ENCODE measurements at places on chromosomes 2 and 18. TPM values are rescaled to one million over a fixed set of nuclear protein-coding genes. Genes with fewer than 3 reads are reported as not detected.

DNA sequence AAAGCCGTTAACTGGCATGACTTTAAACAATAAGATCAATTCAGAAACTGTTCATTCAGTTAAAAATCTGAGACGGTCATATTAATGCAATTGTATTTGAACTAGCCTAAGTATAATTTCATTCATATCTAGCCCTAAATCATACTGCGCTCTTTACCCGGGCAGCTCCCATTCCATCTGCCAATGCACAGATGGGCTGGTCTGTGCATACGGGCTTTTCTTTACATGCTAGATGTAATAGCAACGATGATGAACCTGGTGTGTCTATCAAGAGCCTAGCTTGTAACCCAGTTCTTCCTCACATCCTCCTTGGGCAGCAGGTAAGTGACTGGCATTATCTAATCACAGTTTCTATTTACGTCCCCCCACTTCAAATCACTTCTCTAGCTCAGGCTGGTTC lies 631.5 kb upstream of the KLHL29 start:
- DNase-seq: no peak

GRCh38 chr18:79459946-79460480 lies 64.3 kb downstream of the NFATC1 start:
- no peak for DNase-seq

- DNase-seq: no peak
Measured at GRCh38 chr18:3454365-3455089, 4.6 kb downstream of the TGIF1 start.

DNA sequence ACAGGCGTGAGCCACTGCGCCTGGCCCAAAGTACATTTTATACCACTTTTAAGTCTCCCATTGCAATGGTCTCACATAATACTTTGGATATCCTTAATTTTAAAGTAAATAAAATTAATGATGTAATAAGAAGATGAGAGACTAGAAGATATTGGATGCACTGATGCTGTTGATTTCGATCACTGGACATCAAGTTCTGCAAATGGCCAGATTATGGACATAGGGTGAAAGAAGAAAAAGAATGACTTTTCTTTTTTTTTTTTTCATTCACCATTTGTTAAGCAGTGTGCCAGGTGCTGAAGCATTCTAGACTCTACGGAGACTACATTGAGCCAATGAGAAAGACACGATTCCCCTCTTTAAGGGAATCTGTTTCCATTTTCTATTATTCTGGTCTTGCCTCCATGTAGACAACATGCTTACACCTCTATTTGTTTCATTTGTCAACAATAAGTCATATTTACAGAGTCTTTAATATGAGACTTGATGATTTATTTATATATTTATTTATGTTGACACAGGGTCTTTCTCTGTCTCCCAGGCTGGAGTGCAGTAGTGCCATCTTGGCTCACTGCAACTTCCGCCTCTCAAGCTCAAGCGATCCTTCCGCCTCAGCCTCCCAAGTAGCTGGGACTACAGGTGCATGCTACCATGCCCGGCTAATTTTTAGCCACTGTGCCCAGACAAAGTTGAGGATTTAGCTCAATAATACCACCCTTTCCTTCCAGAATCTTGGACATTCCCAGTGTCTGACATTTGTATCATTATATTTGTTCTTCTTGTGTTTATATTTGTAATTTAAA lies 23.7 kb downstream of the FN1 start:
- no peak for DNase-seq

- DNase-seq: peak; percentile 58
Measured at GRCh38 chr2:96407041-96407918, 71.7 kb downstream of the NCAPH start.

The NPPC gene
- 7.7 TPM for total RNA-seq

- DNase-seq: no peak
Measured at GRCh38 chr18:3661989-3662388, 212.0 kb downstream of the TGIF1 start.

- DNase-seq: no peak
Measured at GRCh38 chr2:238847419-238847801, 475 bp upstream of the TWIST2 start.

The KCNS3 gene
- 4.2 TPM for total RNA-seq

DNA sequence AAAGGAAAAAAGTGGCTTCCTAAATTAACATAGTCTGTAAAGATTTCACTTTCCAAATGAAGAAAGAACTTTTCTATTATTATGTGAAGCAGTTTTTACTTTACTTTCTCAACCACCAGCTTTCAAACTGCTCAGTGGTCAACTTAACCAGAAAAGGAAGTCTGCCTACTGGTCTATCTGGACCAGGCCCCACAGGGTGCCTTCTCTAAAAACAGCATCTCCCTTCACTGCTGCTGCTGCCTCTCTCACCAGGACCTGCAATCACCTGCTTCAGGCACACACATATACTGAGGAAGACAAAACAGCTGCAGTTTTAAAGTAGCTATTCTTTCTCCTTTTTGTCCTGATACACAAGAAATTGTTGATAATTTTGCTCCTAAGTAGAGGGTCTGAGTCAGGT lies 221.3 kb upstream of the DCC start:
- DNase-seq: no peak

- peak; percentile 62 for DNase-seq
Measured at GRCh38 chr2:172293952-172294351, 133.4 kb upstream of the ITGA6 start.

DNA sequence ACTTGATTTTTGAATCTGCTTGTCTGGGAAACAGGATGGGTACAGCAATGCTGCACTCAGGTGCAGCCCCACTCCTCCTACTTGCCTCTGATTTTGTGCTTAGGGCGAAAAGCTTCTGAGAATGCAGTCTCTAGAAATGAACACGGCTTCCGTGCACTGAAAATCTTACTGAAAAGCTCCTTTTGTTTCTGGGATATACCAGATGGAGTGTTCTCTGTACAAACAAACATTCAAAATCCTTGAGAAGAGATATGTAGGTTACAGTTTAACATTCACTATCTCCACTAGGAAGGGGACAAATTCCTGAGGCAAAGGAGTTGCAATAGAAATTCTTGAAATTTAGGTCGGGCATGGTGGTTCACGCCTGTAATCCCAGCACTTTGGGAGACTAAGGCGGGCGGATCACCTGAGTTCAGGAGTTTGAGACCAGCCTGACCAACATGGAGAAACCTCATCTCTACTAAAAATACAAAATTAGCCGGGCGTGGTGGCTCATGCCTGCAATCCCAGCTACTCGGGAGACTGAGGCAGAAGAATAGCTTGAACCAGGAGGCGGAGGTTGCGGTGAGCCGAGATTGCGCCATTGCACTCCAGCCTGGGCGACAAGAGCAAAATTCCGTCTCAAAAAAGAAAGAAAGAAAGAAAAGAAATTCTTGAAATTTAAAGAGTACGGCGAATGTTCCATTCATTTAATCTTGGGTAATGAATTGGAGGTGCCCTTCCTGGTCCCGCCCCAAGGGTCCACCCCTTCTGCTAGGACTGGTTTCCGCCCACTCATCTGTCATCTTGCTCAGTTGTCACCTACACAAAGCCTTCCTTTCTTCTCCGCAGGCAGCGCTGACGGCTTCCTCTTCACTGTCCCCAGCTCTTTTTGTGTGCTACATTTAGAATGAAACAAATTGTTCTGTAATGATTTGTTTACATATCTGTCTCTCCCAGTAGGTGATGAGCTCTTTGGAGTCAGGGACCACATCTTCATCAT lies 92.4 kb downstream of the SOCS6 start:
- DNase-seq: no peak

The FKBP1B gene
- 3.1 TPM for total RNA-seq

GRCh38 chr2:154459286-154459685 lies 239.2 kb upstream of the KCNJ3 start:
- DNase-seq: no peak

DNA sequence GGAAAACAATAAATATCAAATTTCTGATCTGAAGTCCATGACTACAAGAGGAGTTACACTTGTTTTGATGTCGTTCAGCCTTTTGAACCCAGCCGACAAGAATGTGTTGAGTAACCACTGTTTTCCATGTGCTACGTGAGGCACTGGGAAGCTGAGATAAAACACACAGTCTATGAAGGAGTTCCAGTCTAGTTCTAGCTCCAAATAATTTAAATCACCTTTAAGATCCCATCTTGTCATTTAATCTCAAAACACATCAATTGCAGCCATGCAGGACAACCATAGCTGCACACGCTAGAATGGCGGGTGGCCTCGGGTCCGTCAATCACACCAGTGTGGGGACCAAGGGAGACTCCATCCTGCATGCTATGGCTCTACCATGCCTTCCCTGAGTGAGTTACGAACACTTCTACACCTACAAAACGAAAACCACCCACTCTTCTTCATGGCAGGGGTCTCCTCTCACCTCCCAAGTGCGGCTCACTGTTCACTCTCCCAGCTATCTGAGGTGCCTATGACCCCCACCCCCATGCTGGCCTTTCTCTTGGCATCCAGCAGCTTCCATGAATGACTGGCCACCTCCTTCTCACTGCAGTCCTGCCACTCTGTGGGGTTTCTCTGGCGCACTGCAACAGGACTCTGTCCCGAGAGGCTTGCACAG lies 3.8 kb downstream of the FHL2 start:
- no peak for DNase-seq

The EPB41L3 gene
- 6.8 TPM for total RNA-seq

The ANO7 gene
- 0.35 TPM for total RNA-seq

The SPR gene
- total RNA-seq: 53.9 TPM

DNA sequence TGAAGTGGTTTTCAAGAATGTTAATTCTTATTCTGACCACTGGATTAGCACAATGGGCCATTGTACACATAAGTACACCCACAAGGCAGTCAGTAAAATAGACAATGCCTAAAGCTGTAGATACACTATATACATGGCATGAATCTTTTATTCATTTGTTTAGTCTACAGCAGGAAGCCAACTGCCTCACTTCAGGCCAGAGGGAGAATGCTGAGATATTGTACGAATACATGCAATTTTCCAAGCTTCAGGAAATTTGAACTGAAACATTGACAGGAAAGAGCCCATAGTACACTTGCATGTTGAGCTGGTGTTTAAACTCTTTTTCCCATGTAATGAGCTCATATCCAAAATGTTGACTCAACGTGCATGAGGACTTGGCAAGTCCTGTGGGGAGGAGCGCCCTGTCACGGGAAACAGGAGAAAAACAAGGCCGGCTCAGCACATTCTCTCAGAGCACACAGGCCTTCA lies 111.6 kb upstream of the CYP1B1 start:
- peak; percentile 84 for DNase-seq

The RPIA gene
- total RNA-seq: 17.4 TPM

- DNase-seq: no peak
Measured at GRCh38 chr18:44062345-44062744, 618.3 kb upstream of the SETBP1 start.

DNA sequence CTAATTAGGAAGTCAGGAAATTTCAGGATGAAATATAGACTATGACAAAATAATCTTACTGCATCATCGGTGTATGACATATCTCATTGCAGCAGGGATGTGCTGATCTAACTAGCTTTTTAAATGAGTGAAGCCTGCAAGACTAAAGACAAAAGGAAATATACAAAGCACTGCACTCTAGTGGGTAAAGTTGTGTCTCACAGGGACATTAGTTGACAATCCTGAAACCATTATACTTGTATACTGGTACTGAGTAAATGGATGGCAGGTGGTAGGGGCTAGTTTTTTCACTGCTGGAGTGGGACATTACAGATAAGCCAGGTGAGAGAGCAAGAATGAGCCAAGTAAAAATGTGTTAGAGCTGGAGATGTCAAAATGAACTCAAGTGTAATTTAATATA lies 317.5 kb upstream of the RAB6C start:
- no peak for DNase-seq

DNA sequence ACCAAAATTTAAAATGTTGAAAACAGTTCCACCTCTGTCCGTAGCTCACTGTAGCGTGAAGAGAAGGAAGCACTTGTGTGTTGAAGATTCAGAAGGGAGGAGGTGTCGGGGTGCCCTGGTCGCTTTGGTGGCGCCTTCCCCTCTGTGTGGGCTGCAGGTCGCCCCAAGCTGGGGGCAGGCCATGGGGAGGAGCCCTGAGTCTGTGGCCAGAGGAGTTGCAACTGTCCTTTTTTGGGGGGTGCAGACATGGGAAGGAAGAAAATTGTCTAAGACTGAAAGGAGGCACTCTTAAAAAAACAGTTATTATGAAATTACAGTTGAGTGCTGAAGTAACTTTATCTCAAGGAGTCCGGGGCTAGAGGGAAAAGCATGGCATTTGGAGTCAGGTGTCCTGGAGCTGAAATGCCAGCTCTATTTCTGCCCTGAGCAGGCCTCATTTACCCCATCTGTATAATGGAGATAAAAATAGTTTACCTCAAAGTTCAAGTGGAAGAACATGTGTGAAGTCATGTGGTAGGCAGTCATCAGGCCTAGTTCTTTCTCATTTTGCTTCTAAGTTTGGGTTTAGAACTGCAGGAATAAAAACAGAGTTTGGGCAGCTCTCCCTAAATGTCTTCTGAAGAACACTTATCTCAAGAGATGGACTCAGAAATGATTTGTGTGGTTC lies 82.1 kb downstream of the RNF144A start:
- no peak for DNase-seq

DNA sequence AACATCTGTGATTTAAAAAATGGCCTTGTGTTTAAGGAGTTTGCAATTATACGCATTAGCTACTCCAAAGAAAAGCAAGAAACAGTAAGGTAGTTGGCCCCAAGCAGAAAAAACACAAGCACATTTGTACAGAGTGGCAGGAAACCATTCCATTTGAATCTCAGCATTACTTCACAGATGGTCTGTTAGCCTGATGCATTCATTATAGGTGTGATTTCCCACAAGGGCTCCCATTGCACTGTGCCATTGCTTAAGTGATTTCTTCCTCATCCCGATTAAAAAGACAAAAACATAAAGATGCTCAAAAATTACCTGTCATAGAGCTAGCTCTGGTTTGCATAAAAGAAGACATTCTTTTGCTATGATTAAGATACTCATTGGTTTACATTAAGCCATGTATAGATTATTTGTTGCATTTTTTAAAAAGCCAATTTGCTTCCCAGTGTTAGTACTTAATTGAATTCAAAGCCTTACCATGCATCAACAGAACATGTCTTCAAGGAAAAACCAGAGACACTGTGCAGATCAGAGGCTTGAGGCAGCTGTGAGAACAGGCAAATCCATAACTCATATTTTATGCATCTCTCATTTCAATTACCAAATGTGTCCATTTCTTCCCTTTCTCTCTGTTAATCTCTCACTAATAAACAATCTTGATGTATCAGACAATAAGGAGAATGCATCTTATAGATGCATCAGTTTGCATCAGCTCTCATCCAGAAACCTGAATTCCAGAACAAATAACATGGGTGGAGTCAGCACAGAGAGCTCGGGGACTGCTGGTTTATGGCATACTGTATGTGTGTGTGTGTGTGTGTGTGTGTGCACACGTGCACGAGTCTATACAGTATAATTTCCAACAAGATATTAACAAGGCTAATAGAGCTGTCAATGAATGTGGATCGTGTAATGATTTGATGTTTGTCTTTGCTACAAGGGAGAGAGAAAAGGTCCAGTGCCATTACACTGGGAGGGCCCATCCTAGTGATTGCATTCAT lies 558.6 kb upstream of the HS6ST1 start:
- no peak for DNase-seq
